ENCODE measurements at places on chromosomes 13 and 19.
A peak's percentile ranks its signal among the peaks of the same experiment; 100 is the strongest.

DNA sequence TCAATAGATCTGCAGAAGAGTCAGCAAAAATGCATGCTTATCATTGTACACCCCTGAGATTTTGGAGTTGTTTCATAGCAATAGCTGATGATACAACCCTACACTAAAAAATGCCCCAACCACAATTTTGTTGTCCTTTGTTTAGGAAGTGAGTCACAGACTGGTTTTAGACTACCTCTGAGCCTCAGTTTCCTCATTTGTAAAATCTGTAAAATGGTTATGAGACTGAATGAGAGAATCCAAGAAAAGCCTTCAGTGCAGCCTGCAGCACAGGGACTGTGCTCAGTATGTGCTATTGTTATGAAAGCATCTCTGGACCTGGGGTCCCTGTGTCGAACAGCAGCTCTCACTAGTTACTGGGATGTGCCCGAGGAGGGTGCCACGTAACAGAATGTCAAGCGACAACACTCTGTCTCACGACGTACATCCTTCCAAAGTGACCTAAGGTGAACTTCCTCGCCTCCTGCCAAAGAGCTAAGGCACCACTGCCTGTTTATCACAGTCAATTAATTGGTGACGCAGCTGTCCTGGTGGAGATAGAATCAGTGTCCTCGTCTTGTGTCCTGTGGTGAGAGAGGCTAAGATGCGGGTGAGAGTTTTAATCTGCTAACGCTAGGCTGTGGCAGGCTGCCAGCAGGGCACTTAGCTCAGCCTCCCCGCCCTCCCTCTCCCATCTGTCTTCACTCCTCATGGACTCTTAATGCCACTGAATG, 18.1 kb downstream of the DHRS12 start:
- DNase-seq = peak; percentile 58

DNA sequence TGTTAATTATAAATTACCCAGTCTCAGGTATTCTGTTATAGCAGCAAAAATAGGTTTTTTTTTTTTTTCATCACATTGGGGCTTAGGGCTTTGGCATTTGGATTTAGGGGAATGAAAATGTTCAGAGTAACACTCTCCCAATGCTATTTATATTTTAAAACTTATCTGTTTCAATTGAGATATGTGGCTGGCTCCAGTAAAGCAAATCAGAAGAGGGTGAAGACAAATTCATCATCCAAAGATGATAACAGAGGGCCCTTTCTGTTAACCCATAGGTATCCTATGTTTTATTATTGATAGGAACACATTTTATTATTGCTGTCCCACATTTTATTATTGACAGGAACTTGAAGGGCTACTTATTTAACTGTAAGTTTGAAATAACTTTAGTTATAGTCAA, 20.5 kb upstream of the TNFRSF19 start:
- no peak for DNase-seq

- DNase-seq = no peak
Measured at GRCh38 chr19:45954156-45954555, 19.5 kb downstream of the NOVA2 start.

DNA sequence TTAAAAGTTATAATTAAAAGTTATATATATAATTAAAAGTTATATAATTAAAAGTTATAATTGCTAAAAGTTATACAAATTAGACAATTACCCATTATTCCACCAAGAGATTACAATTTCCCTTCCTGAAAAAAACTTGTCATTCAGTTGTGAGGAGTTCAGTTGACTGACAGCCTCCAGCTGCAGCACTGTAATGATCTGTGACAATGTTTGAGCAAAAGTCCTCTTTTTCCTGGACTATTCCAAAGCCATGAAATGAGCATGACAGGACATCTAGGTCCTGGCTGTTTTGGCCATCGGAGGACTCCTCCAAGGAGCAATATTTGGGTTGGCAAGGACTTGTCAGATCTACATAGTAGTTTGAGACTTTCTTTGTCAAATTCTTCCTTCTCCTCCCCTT, 258.7 kb upstream of the EDNRB start:
- no peak for DNase-seq
